Upper lobe of left lung (tissue), 6 donors: ENCODE measurements at places on chromosomes 13 and 19.

GRCh38 chr19:591099-591958 is 1.6 kb downstream of the HCN2 start:
- peak; percentile 89 for DNase-seq

DNA sequence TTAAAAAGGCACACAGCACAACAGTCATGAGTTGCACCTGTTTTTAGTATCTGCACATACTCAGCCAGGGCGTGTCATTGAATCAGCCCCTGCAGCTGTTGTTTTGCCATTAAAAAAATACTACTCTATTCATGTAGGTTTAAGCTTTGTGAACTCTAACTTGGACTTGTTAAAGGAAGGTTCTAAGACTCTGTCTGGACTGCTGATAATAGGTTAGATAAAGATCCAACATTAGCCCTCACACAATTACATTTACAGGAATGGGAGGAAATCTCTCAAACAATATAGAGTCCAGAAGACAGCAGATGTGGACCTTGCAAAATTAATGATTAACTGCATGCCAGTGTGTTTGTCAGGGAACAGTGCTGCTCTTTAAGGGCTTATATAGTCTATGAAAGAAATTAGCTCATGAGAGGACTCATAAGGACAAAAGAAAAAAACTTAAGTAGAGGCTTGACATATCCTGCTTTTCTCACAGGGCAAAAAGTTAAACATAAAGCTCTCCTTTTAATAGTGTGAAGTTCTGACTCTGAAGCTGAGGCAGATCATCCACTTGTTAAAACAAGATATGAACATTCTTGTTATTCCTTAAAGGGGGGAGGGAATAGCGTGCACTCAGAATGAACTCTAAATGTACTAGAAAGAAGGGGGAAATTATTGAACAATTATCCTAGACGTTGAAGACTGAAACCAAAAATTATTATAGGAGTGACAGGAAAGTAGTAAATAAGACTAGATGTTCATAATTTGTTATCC is 243.6 kb downstream of the NDFIP2 start:
- DNase-seq = no peak

- DNase-seq = no peak
These were observed 659.9 kb downstream of the UQCRFS1 start for GRCh38 chr19:28553005-28553404.

- no peak for DNase-seq
These were observed 349.3 kb downstream of the RBM26 start for GRCh38 chr13:79056706-79057105.

GRCh38 chr19:10309423-10309822 is at the start of gene ZGLP1:
Gene ZGLP1, minus strand, starts transcription at chr19:10309815.
- DNase-seq = no peak

DNA sequence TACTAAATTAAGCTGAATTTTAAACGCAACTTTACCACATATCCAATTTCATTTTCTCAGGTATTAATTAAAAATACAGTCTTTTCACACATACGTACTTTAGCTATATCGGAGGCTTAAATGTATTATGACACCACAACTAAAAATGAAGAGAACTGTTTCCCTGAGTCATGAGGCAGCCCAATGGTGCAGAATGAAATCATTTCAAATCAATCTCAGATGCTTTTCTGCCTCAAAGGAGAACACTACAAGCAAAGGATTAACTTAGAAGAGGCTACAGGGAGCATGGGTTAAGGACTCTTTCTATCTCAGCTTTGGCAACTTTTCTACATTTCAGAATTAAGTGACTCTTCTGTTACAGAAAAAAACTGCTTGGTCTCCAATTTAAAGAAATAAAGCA is 516.3 kb upstream of the HTR2A start:
- DNase-seq = no peak

DNA sequence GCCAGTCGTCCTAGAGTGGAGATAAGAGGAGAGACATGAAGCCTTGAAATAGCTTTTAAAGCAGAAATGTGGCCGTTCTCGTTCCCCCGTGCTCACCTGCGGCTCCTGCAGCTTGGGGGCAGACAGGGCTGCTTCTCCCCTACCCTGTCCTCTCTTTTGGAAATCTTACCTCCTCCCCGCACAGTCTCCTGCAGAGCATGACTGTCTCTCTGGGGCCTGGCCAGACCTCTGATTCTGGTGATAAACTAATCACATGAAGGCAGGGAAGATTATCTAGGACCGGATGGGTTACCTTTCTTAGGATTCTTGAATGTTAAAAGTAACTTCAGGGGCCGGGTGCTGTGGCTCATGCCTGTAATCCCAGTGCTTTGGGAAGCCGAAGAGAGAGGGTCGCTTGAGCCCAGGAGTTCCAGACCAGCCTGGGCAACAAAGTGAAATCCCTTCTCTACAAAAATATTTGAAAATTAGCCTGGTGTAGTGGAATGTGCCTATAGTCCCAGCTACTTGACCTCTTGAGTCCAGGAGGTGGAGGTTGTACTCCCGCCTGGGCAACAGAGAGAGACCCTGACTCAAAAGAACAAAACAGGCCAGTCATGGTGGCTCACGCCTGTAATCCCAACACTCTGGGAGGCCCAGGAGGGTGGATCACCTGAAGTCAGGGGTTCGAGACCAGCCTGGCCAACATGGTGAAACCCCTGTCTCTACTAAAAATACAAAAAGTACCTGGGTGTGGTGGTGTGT is 8.1 kb downstream of the CEBPA start:
- DNase-seq = no peak

- no peak for DNase-seq
These were observed 60.1 kb downstream of the DCT start for GRCh38 chr13:94419304-94419924.

- peak; percentile 34 for DNase-seq
These were observed 126.5 kb downstream of the NALCN start for GRCh38 chr13:101289764-101290163.

DNA sequence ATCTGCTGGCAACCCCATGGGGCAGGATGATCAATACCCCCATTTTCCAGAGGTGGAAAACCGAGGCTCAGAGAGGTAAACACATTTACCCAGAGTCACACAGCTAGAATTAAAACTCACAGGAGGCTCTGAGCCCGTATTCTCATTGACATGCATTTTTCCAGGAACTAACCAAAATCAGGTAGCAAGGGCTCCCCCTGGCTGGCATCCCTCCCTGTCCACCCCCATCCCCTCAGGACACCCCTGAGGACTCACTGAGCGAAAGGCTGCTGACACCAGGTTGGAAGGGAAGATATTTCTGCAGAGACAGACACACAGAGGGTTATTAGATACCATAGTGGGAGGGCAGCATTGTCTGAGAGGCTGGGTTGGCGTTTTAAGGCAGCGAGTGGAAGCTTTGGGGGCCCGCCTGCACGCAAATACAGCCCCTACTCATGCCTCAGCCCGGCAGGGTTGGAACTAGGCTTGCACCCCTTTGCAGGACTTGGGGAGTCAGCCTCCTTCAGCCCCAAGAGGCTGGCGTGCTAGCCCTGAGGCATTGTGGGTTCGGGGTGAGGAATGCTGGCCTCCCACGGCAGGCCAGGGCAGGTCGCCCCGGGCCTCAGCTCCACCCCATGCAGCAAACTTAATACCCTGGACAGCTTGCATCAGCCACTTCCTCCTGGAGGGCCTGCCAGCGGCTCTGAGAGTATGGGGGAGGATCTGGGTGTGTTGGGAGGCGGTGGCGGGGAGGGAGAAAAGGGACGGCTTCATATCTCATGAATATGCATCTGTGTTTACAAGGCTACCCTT is 3.9 kb downstream of the SLC1A5 start:
- DNase-seq = peak; percentile 93

DNA sequence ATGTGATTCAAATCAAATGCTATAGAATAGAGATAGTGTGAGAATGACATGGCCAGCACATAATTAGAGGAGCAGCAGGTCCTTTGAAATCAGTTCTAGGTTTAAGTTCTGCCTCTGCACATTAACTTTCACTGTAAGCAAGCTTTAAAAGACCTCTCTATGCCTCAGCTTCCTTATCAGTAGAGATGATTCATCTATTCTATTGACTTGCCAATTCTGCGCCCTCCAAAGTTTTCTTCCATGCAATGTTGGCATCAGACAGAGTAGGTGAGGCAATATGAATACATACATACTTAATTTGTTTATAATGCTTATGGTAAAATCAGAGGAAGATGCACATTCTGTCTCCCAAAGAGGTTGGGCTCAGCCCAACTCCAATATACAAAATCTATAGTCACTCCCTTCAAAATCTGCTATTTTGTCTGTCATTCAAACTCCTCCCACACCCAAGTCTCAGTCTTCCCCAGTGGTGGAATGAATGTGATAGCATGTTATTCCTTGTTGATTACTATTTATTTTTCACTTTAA is 525.5 kb downstream of the RFC3 start:
- no peak for DNase-seq

DNA sequence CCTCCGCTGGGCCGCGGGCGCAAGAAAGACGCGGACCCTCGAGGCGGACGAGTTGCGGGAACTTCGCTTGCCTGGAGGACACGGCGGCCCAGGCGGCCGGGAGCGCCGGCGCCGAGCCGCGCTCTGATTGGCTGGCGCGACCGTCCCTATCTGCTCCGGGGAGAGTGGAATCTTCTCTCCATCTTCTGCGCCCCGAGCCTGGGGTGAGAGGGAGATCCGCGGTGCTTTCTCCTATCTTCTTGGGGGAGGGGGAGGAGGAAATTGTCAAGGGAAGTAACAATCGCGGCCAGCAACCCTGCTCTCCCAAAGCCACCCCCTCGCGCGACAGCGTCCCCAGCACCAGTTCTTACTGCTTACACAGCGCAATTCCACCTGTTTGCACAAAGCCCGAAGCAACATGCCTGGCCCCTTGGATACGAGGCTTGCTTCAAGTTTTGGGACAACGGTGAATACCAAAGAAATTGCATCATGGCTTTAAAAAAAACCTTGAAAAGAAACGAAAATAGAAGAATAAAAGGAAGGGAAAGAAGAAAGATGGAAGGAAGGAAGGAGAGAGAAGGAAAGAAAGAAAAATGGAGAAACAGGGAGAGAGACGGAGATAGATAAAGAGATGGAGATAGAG is 4.8 kb downstream of the SOX21 start:
- DNase-seq = peak; percentile 69

- no peak for DNase-seq
These were observed 37.5 kb downstream of the POSTN start for GRCh38 chr13:37561031-37561430.

DNA sequence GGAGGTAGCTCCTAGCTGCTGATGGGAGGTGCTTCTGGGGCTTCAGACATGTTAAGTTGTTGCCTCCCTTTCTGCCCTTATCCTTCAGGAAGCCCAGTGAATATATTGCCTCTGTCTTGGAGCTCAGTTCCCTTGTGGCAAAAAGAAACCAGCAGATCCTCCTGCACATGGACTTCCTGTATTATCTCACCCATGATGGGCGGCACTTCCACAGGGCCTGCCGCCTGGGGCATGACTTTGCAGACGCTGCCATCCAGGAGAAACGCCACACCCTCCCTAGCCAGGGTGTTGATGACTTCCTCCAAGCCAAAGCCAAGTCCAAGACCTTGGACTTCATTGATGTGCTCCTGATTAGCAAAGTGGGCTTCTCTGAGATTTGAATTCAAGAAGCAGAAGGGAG is 6.0 kb upstream of the CYP4F12 start:
- no peak for DNase-seq

GRCh38 chr13:29929062-29929847 is 78.8 kb upstream of the UBL3 start:
- DNase-seq = no peak

DNA sequence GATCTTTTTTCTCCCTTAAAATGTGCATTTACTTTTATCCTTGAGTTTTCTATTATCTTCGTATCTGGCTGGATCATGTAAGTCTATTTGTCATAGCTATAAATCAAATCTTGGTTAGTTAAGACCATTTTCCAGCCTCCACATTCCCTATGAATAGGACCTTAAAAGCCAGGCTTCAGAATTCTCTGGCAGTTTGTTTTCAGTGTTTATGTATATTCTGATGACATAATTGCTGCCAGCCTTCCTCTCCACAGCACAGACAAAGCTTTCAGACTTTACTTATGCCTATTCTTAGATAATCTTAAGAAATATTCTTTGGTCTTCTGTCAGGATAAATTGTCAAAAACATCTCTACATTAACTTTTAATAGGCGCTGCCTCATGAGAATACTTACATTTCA is 870.8 kb upstream of the SPRY2 start:
- no peak for DNase-seq

DNA sequence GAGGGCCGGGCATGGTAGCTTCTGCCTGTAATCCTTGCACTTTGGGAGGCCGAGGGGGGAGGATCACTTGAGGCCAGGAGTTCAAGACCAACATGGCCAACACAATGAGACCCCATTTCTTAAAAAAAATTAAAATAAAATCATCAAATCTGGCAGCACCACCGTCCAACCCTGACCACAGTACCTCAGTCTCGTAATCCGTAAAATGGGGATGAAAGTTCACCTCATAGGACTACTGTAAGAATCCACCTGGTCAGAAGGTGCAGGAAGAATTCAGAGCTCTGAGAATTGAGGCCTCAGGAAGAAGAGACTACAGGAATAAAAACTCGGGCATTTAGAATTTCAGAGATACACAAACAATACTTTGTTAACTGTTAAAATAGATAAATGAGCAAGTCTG is 3.1 kb downstream of the PPP1R13L start:
- no peak for DNase-seq

GRCh38 chr19:23718802-23719201 is 31.8 kb upstream of the ZNF675 start:
- DNase-seq = no peak

- no peak for DNase-seq
These were observed 72.2 kb downstream of the DIAPH3 start for GRCh38 chr13:60091573-60091972.

DNA sequence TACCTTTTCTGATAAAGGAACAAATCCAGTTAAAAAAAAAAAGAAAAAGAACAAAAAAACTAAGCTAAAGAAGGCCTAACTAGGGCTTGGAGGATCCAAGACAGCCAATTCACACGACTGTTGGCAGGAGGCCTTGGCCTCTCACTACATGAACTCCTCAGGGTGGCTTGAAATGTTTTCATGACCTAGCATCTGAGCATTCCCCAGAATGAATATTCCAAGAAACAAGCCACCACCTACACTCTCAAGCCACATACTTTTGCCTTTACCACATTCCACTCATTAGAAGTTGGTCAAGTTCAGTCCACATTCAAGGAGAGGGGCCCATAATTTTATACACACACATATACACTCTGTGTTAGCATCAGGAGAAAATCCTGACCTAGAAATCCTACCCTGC is 97.6 kb upstream of the SIAH3 start:
- no peak for DNase-seq

GRCh38 chr13:30016398-30016797 is 166.0 kb upstream of the UBL3 start:
- DNase-seq = no peak

DNA sequence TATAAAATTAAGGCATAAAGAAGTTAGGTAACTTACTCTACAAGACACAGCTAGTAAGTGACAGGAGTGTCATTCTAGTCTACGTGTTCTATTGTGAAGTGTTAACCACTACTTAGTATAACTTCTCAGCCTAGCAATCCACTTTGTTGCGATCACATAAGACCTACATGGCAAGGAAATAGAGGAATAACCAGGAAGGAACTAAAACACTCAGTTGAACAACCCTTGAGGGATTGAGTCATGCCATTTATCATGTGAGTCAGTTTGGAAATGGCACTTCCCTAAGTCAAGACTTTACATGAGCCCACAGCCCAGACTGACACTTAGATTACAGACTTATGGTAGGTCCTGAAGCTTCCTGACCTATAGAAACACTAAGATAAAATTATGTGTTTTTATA is 279.5 kb upstream of the PCDH20 start:
- DNase-seq = no peak

GRCh38 chr19:3073931-3074595 is 11.8 kb upstream of the TLE5 start:
- no peak for DNase-seq

GRCh38 chr13:98571955-98572662 is 4.8 kb downstream of the STK24 start:
- no peak for DNase-seq
